ENCODE measurements at places on chromosomes 6 and 20.

DNA sequence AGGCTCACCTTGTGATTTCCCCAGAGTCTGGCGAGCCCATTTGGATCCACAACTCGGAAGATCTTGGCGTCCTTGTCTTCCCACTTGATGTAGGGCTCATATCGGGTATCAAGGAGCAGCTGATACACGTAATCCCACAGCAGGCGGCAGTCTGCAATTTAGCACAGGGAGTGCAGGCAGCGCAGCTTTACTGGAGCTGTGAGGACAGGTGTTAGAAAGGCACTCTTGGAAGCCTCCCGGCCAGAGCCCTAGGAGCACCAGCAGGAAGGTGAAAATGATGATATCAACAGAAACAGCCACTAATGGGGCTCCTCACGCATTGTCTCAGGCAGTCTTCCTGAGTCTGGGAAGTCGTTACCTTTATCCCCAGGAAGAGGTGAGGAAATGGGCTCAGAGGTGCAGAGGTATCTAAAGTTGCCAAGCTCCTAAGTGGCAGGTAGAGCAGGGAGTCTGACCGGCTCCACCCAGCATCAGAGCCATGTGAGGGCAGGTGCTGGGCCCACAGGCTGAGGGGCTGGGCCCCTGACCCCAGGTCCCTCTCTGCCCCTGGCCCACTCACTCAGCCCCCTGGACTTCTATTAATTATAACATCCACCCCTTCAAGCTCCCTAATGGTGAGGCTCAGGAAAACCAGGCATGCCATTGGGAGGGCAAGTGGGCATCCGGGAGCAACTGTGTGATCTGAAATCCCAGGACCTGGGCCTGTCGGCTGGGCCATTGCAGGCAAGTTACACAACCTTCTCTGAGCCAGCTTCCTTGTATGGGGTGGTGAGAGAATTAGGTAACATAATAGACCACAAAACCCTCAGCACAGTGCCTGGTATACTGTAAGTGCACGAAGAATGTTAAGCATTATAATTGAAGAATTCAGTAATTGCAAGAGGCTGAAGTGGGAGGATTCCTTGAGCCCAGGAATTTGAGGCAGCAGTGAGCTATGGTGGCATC, 18.3 kb downstream of the ETV7 start:
- DNase-seq = no peak

DNA sequence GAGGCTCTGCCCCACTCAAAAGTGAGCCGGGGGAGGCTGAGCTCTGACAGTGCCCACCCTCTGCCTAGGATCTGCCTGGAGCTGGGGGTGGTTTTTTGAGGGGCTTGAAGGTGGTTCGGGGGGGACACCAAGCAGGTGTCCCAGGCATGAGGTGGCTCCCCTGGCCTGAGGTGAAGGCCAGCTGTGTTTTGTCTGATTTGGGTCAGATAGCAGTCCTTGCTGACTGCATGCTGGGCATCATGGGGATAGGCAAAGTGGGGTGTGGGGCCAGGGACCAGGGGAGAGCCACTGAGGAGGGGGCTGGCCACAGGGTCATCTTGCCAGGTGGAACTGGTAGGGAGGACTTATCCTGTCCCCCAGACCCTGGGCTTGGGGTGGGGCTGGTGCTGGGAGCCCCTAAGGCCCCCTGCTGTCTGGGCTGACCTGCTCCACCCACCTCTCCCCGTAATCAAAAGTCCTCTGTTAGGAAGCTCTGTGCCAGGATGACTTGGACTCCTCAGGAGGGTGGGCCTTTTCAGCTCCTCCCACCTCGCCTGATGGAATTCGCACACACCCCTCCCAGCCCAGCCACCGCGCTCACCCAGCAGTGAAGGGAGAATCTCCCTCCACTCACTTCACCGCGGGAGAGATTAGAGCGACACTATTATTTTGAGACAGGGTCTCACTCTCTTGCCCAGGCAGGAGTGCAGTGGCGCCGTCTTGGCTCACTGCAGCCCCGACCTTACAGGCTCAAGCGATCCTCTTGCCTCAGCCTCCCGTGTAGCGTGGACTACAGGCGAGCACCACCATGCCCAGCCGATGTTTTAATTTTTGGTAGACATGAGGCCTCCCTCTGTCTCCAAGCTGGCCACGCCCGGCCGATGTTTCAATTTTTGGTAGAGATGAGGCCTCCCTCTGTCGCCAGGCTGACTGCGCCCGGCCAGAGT, 1.5 kb upstream of the COL9A3 start:
- no peak for DNase-seq

DNA sequence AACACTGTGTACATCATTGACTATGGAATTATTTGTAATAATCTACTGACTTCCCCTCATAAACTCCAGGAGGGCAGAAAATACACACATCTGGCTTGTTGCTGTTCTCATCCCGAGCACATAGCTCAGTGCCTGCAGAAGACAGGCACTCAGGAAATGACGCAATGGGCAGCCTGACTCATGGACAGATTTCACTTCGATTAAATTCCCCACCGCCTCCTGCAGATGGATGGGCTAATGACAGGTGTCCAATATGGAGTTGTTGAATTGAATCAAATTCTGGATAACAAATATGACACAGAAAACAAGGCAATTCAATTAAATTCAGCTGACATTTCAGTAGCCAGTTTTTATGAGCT, 9.1 kb downstream of the ANKRD60 start:
- no peak for DNase-seq

GRCh38 chr6:75581231-75581630, 20.4 kb upstream of the SENP6 start:
- DNase-seq = no peak

DNA sequence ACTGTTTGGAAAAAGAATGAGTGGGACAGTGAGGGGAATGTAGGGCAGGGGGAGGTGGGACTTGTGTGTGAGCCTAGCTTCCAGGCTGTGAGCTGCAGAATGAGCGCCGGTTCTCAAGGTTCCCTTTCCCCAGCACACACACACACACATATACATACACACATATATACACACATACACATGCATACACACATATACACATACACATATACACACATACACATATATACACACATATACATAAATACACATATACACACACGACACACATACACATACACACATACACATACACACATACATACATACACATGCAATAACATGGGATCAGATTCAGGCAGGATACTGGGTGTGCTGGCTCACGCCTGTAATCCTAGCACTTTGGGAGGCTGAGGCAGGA, 66.5 kb downstream of the CNBD2 start:
- no peak for DNase-seq

DNA sequence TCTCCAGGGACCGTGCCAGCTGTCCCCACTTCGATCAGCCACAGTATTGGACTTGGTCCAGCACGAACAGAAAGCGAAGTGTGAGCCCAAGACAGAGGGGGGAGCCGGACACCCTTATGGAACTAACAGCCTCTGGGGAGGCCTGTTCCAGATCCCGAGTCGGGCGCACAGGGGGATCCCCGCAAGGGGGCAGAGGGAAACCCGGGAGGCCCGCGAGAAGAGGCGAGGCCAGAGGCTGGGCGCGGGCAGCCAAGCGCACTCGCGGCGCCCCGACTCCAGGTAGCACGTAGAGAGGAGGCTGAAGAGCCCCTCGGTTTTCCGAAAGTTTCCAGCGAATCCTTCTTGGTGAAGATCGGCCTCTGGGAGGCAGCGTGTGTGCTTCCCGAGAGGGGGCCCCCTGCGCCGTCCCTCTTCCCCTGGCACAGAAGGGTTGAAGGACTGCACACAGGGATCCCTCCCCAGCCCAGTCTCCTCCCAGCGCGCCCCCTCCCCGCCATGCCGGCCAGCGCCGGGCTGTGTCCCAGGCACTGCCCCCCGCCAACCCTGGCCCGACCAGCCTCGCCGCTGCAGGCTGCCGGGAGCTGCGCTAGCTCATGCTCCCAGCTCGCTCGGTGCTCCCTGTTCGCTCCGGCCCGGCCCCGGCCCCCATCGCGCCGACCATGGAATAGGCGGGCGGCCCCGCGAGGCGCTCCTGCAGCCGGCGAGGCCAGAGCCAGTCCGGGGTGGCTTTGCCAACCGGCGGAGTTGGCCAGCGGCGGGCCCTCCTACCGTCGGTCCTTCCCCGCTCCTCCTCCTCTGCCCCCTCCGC, 577 bp upstream of the SLC24A3 start:
- DNase-seq = peak; percentile 63

DNA sequence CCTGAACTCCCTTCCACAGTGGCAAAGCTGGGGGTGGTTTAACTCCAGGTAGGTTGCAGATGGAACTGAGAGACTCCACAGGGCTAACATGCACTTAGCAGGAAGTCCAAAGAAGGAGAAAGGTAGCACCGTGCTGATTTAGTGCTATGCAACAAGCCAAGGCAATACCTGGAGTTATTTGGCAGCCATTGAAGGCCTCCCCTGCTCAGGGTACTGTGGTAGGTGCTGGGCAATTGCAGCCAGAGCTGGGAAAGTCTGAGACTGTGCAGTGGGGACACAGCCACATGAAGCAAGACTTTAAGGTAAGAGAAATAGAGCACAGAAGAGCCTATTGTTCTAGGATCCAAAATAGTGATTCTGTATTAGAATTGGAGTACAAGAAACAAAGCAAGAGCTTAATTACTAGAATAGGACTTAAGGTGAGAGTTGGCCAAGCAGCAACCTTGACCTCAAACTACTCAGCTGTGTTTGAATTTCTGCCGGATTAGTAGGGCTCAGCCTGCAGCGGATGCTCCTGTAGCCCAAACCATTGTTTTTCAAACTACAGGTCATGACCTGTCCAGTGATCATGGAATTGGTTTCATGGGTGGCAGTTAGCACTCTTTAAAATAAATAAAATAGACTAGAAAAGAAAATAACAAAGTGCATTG, 80.8 kb upstream of the STMND1 start:
- no peak for DNase-seq

GRCh38 chr20:43584448-43585136, 6.1 kb upstream of the IFT52 start:
- DNase-seq = no peak

DNA sequence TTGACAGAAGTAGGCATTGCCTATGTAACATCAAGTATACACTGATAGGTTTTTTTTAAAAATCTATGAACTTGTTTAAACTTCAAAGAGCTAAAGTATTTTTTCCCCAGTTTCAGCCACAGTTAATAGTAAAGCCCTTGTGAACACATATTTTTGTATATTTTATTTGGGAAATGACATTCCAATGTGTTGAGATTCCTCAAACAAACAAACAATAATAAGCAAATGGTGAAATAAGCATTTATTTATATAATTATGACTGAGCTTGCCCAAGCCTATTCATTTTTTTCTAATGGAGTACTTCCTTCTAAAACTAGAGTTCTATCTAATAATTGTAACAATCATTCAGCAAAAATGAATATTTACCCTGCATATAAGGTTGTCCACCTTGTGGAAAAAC, 12.5 kb downstream of the SYCP2 start:
- DNase-seq = no peak

GRCh38 chr20:63968928-63969760, 586 bp downstream of the ZNF512B start:
- peak; percentile 68 for DNase-seq

DNA sequence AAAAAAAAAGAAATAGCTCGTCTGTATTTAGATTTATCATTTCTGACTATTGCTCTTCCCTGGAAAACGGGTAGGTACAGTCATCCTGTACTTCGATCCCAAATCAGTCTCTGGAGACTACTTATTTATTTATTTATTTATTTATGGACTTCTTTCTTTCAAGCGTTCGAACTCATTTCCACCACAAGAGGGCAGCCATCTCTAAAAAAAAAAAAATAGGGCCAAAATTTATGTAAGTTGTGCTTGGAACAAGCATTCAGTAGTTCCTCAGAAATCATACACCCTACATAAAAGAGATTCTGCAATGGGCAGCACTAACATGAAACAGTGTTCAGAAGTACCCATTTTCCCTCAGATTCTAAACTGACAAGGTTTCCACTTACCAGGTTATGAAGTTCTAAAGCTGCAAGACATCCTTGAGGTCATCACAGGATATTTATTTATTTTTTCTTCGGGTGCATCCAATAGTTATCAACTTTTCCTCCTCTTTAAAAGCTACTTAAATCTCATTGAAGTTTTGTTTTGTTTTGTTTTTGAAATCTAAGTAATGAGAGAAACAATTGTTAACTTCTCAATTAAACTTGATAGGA, 1.9 kb upstream of the BMP2 start:
- DNase-seq = no peak

GRCh38 chr6:126377594-126378153, 37.8 kb downstream of the CENPW start:
- no peak for DNase-seq
